ENCODE measurements at places on chromosomes 5 and 9.

DNA sequence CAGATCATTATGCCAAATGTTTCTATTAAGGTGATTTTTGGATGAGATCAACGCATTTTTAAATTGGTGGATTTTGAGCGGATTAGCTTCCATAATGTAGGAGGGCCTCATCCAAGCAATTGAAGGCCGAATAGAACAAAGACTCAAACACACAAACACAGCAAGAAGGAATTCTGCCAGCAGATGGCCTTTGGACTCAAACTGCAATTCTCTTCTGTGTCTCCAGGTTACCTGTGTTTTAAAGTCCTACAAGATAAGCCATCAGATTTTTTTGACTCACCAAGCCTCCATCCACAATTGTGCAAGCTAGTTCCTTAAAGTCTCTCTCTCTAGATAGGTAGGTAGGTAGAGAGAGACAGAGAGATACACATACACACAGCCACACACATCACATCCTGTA is 25.5 kb downstream of the CDH6 start:
- DNase-seq, result no peak

GRCh38 chr5:169997798-169998197 is 17.5 kb upstream of the INSYN2B start:
- DNase-seq, result no peak

DNA sequence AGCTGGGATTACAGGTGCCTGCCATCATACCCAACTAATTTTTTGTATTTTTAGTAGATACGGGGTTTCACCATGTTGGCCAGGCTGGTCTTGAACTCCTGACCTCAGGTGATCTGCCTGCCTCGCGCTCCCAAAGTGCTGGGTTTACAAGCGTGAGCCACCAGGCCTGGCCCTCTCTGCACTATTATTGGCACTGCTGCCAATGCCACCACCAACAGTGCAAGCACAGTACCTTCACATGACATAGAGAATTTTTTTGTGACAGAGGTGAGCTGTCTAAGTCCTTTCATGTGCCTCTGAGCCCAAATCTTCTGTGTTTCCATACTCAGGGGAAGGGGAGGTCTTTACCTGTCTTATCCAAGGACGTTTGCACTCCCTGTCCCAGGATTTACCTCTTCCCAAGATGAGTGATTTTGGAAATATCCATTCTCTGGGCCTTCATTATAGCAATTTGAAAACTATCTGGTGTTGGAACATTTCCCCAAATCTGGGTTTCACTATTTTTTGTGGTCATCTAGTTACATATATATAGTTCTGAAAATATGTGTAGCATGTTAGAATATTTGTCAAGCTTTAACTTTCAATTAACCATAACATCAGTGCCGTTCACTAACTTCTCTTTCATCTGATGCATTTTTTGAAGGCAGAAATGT is 5.4 kb upstream of the CD180 start:
- no peak for DNase-seq

DNA sequence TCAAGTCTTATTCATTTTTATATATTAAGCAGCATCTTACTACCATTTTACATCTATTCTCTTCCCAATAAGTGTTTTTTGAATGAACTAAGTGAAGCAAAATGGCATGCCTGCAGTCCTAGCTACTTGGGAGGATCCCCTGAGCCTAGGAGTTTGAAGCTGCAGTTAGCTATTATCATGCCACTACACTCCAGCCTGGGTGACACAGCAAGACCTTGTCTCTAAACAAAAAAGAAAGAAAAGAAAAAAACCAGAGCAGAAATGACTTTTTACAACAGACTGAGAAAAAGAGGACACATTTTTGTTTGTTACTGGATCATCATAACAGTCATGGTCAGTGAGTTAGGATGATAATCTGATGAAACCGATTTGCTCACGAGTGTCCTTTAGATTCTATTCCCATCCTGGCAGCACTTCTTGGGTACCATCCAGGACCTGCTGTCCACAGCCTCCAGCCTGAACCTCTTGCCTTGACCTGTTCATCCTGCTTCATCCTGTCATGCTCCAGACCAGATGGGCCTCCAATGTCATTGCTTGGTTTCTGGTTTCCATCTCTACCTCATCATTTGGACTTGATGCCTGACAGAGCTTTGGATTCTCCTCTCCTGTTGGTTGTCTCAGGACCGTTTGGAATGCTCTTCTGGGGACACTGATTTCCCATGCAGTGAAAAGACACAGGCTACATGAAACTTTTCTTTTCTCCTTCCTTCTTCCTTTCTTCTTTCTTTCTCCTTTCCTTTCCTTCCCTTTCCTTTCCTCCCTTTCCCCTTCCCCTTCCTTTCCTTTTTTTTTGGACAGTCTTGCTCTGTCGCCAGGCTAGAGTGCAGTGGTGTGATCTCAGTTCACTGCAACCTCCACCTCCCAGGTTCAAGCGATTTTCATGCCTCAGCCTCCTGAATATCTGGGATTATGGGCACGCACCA is 50.1 kb upstream of the GLRX start:
- DNase-seq, result no peak

GRCh38 chr9:121362813-121363621 is 7.0 kb downstream of the STOM start:
- no peak for DNase-seq

DNA sequence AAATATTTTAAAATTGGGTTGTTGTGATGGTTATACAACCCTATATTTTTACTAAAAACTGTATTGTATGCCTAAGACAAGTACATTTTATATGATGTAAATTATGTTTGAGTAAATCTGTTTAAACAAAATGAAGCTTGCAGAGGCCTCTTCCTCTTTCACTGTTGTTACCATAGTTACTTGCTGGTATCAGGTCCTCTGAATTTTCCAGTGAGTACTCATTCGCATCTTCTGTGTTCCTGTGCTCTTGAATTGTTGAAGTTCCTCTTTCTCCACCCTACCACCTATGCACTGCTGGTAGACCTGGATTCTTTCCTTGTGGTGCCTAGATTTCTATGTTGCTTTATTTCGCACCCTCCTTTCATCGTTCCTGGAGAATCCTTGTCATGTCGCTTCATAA is 938.5 kb upstream of the ACO1 start:
- DNase-seq, result no peak

DNA sequence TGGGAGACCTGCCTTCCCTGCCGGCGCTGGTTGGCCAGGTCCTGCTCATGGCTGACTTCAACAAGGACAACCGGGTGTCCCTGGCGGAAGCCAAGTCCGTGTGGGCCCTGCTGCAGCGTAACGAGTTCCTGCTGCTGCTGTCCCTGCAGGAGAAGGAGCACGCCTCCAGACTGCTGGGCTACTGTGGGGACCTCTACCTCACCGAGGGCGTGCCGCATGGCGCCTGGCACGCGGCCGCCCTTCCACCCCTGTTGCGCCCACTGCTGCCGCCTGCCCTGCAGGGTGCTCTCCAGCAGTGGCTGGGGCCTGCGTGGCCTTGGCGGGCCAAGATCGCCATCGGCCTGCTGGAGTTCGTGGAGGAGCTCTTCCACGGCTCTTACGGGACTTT is 10.6 kb downstream of the DIPK1B start:
- no peak for DNase-seq

DNA sequence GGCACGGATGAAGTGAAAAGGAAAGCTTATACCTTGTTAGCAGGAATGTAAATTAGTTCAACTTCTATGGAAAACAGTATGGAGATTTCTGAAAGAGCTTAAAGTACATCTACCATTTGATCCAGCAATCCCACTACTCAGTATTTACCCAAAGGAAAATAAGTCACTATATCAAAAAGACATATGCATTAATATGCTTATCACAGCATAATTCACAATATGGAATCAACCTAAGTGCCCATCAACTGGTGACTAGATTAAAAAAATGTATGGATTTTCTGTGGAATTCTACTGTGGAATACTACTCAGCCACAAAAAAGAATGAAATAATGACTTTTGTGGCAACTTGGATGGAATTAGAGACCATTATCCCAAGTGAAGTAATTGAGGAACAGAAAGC is 279.6 kb downstream of the GABRB2 start:
- no peak for DNase-seq

All from right renal cortex interstitium (tissue), 3 donors.